ENCODE measurements at places on chromosomes 1 and 21.

DNA sequence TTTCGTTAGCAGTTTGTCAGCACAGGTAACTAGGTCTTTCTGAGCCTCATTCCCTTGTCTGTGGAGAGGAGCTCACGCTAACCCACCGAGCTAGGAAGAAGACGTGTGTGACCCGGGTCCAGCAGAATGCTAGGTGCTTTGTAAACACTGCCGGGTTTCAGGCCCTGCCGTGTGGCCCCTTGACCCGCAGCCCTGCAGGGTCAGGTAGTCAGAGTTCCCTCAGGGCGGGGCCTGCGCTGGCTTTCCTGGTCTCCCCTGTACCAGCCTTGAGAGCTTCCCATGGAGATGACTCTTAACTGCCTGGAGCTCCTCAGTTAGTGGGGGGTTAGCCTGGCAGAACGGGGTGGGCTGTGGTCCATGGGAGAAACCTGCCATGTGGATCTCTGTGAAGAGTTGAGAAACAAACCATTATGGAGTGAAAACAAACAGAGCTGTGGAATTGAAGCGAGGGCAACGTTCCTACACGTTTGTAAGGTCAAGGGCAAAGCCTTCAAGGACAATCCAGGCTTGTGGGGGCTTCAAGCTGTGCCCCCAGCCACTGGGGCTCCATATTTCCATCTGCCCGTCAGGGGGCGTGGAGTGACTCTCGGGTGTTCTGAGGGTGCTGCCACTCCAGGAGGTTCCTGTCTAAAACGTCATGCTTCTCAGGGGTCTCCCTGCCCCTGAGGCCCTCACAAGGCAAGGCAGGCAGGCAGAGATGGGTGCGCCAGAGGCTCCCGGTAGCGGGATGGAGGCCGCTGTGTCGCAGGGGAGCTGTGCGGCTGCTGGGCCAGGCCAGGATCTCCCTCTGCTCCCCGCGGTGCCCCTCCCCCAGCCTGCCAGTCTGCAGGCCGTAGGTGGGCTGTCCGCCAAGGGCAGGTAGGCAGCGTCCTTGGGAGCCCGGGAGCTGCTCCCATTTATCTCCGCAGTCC lies 23.8 kb downstream of the LHX4 start:
- no peak for DNase-seq

DNA sequence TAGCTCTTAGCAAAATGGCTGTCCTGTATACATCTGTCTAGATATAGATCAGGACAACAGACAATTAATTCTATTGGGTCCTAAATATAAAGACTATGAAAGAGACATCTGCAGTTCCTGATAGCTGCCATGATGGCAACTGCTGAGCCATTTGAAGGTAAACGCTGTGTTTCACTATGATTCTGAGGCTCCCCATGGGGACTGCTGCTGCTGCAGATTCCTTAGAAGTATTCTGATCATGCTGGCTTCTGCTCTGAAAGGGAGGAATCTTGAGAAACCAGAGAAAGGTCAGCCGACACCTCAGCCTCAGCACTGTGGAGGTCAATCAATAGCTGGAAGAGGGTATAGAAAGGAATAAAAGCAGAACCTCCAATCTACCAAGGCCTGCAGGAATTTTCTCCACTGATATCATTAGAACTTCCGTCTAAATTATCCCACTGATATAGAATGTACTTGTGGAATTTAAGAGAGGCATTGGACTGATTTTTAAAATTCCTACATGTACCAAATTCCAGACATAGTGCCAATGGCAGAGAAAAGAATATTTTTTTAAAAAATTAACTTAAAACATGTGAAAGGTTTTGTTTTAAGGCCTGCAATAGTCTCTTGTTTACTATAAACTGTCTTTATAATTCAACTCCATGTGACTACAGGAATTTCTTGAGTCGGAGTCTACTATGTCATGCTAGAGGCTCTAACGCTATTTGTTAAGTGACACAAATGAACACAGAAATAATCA lies 53.2 kb downstream of the DDAH1 start:
- no peak for DNase-seq

DNA sequence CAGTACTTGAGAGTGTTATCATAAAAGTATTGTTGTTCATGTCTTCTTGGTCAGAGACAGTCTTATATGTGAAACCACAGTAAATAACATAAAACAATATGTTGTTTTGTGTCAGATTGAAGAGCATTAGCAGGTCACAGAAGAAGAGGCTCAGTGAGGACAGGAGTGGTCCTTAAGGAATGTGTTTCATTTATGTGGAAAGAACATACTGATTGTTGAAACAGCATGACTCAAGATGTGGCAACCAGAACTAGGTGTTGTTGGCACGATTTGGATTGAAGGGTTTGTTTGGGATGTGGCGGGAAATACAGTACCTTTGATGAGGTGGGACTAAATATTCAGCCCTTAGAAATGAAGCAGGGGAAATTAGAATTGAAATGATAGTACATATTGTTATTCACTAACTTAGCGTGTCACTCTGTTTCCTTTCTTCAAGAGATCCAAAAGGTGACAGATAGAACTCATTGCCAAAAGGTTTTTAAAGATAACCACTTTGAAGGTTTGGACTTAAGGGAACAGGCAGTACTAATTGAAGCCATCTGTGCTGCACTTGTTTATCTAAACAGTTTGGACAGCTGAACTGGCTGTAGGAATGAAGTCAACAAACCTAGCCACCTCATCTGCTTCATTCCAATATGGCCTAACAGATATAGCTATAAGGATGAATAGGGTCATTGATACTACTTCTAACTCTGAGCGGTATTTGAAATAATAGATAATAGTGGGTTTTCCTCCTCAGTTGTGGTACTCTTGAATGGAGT lies 14.4 kb downstream of the RALGPS2 start:
- no peak for DNase-seq

- DNase-seq, result no peak
Observed at GRCh38 chr21:45439901-45440461, 35.0 kb downstream of the COL18A1 start.

- no peak for DNase-seq
Observed at GRCh38 chr1:58804853-58805565, 21.2 kb upstream of the JUN start.

- no peak for DNase-seq
Observed at GRCh38 chr1:60073605-60074278, at the start of gene C1orf87. Gene C1orf87 (minus strand): TSS chr1:60073770. CDS start chr1:60072643, 1,127 bp downstream.

- DNase-seq, result no peak
Observed at GRCh38 chr1:158310623-158311022, 20.7 kb downstream of the CD1B start.

- no peak for DNase-seq
Observed at GRCh38 chr1:41578712-41579335, 94.3 kb upstream of the EDN2 start.

GRCh38 chr1:39663559-39663958 lies 8.3 kb downstream of the NT5C1A start:
- no peak for DNase-seq

GRCh38 chr1:53549287-53549686 lies 90.1 kb downstream of the DMRTB1 start:
- no peak for DNase-seq

DNA sequence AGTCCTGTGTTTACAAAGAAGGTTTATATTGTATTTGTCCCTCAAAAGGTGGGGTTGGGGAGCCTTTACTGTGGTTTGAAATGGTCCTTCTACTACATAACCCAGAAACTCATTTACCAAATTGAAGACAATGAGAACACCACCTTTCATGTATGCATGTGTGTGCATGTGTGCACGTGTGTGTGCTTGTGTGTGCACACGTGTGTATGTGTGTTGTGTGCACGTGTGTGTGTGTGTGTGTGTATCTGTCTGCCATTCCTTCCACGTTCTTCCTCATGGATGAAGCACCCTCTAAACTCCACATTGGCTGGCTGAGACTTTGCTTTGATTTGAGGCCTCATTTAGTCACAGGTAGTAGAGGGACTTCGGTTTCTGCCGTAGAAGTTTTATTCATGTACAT lies 138.2 kb downstream of the EDEM3 start:
- DNase-seq, result no peak

DNA sequence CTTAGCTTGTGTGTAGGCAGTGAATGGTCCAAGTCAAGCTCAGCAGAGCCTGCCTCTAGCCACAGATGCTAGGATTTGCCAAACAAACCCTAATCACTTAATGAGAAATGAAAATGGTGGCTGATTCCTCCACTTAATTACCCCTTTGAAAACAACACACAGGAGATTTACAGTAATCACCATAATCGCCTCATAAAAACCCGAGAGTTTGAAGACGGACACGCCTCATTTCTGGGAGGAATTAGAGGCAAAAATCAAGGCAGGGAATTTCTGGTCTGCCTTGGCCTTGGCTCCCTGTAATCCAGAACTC lies 16.3 kb upstream of the FOXE3 start:
- no peak for DNase-seq

- DNase-seq, result no peak
Observed at GRCh38 chr1:247111259-247111699, 7.1 kb upstream of the ZNF669 start.

GRCh38 chr1:117860896-117861610 lies 68.4 kb downstream of the GDAP2 start:
- no peak for DNase-seq

DNA sequence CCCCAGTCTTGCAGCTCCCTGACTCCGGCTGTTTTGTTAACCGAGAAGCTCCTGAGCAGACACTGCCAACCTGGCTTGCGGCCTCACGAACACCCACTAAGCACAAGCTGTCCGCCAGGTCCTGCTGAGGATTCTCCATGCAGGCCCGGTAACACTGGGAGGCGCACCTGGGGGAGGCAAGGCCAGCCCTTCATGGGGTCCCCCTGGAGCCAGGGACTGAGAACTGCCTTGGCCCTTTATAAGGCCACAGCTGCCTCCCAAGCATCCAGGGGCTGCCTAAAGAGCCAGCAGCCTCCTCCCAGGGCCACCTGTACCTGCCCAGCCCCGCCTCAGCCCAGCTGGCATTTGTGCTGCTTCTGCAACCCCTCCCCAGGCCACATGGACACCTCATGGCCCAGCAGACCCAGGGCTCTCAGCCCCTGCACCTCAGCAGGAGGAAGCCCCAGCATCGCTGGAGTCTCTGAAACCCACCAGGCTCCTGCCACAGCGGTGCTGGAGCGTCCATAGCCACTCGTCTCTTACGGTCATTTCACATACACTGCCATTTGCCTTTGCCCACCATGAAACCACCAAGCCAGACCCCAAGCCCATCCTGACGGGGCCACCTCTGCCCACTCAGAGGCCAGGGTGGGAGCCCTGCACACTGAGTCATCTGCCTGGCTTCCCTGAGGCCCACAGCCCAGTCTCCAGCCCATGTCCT lies 82.5 kb downstream of the NPHP4 start:
- DNase-seq, result no peak

DNA sequence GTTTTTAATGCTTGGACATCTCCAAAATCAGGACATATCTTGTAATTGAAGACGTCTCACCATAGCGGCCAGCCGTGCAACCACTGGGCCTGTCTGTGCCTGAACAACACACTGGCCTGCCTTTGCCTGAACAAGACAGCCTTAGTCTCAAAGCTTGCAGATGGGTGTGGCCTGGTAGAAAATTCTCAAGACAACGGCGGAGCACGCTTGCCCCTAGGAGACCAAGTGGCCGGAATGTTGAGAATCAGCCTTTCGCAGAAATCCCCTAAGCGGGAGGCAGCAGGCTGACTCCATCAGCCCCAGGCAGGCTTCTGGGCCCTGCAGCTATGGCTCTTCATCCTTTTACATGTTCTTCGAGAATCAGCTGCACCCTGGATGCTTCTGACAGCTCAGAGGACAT lies 98.0 kb upstream of the C1orf174 start:
- DNase-seq, result no peak

Data from smooth muscle cell of the brain vasculature (primary cell).